Naive B cell (primary cell): ENCODE measurements at places on chromosomes 1 and 21. TPM values are rescaled to one million over a fixed set of nuclear protein-coding genes. Genes with fewer than 3 reads are reported as not detected.

GRCh38 chr1:115188680-115189395 lies 99.5 kb upstream of the TSPAN2 start:
- no peak for DNase-seq

DNA sequence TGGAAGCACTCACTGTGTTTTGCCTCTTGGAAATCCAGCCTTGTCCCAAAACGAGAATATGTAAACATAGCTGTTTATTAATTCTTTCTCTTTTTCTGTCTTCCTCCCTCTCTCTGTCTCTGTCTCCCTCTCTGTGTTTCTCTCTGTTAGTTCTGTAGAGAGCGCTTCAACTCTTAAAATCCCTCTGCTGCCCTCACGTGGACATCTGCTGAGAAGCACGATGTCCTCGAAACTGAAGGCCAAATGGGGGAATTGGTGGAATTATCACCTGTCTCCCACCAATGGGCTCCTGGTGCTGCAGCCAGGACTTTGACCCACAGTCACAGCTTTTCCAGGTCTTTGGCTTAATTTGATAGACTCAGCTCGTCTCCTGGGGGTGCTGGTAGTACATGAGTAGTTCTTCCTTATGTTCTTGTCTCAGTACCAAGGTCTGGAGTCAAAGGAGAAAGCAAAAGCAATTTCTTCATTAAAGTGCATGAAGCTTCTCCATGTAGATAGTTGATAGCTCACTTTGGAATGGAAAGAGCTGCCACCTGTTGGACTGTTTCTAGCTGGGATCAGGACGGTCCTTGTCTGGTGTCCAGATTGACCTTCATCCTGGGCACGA lies 5.5 kb upstream of the GBP6 start:
- DNase-seq: peak; percentile 61

GRCh38 chr1:109542657-109543056 lies 3.0 kb downstream of the GPR61 start:
- no peak for DNase-seq

- DNase-seq: no peak
Observed at GRCh38 chr21:31675960-31676359, 16.5 kb downstream of the SOD1 start.

GRCh38 chr1:205775015-205775716 lies at the start of gene RAB29:
Gene RAB29, minus strand, starts transcription at chr1:205775482. Its CDS starts 526 bp downstream, at chr1:205774956.
- peak; percentile 89 for DNase-seq

USF1 gene
- 11.7 TPM for polyA plus RNA-seq

CTSS gene
- 641 TPM for polyA plus RNA-seq
